ENCODE measurements at places on chromosomes 12 and 14. TPM values are rescaled to one million over a fixed set of nuclear protein-coding genes. Genes with fewer than 3 reads are reported as not detected.
A peak's percentile ranks its signal among the peaks of the same experiment; 100 is the strongest.

DNA sequence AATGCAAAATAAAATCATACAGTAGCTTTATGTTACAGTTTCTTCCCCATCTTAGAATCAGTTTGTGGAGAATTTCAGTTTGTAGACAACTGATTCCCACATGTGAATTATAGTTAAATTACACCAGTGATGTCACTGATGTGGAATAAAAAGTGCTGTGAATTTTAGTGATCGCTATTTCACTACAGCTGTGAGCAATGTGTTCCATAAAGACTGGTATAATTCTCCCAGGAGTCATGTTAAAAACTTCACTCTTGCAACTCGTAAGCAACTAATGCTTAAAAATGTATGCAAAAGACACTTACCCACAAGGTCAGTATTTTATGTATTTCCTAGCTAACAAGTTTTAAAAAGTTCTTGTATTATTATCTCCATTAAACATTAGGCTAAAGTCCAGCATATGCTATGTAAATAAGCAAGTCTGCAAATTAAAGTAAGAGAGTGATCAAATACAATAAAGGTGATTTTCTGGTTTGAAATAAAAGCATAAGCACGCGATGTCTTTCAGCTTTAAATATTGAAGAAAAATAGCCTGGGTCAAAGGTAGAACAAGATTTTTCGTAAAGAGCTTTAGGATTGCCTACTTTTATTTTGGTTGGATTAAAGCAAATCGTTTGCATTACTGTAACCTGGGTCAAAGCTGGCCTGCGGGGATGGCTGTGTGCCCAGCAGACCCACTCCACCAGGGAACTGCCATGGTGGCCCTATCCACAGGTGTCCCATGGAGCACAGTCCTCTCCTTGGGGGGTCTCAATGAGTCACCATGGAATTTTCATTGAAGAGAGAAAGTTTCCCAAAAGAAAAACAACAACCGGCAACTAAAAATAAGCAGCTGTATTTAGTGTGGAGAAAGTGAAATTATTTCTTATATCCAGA is 12.7 kb upstream of the LRIG3 start:
- DNase-seq: no peak

- no peak for DNase-seq
Measured at GRCh38 chr12:54160089-54160488, 28.7 kb downstream of the SMUG1 start.

Gene AVPR1A
- total RNA-seq: 0.22 TPM

GRCh38 chr14:103220134-103220981 is 97.1 kb downstream of the TNFAIP2 start:
- DNase-seq: peak; percentile 45

Gene SLC38A1
- 216 TPM for total RNA-seq

DNA sequence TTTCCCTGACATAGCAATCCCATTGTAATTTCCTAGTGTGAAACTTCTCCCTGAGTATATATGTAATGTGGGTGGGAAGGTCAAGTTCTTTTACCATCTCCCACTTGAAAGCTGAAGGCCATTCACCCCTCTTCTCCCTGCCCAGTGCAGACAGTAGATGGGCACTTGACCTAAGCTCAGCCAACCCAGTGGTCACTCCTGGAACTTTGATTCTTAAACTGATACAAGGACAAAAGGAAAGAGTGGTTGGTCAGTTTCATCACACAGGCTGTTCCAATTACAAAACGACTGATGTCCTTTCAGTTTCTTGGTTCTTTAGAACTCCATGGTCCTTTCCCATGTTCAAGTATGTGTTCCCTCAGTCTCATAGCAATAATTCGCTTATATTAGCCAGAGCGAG is 8.4 kb upstream of the APOLD1 start:
- no peak for DNase-seq

Gene CEP170B
- total RNA-seq: 28.8 TPM

DNA sequence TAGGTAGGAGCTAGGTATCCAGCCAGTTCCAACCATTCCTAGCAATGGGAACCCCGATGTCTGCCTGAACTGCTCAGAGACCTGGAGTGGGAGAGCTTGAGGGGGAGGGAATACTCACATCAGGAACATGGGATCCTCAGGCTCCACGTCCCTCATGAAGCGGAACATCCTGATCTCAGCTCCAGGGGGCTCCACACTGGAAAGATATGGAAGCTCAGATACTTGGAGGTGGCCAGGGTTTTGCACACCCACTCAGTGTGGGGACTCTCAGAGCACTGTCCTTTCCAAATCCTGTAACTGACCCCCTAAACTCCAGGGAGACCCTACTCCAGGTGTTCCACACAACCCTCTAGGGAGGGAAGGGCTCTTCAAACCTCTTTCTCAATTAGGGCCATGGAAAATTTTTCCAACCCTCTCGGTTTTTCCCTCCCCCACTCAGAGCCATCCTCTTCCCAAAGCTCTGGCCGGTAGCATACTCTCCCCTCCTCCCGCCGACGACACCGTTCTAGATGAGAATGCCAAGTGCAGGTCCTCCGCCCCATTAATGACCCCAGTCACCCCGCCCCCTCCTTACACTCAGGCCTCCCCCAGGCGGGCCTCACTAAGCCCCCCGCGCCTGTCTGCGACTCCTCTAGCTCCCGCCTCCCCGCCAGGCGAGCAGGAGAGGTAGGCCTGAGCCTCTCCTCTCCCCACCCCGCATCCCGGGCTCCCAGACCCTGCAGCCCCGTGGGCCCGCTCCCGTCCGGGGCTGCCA is 597 bp downstream of the MLF2 start:
- DNase-seq: peak; percentile 68

Gene NRXN3
- total RNA-seq: 1.5 TPM

GRCh38 chr12:6830286-6830890 is 2.2 kb downstream of the P3H3 start:
- DNase-seq: no peak

Gene PLXNC1
- 1.2 TPM for total RNA-seq

DNA sequence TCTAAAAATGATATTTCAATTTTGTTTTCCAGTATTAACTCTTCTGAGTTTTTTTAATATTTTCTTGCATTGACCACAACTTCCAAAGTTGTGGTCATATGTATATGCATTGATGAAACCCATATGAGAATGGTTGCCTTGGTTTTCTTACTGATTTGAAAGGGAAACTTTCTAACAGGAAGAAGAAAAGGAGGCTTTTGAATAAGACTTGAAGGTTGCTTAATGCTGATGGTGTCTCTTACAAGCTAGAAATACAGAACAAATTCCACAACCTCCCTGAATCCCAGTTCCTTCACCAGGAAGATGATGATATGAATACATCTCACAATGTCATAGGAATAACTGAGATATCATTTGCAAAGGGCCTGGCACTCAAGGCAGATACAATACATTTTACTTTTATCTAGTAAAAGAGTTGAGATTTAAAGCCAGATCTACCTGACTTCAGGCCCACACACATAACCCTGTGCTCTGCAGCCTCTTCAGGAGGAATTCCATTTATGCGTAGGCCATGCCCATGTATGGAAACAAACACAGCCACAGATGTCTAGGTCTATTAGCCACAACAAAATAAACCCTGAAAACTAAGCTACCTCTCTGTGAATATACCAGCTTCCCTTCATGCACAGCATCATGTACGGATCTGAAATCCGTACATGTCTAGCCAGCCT is 165.4 kb upstream of the PLEKHG7 start:
- DNase-seq: no peak

Gene ABCC9
- not detected for total RNA-seq

Gene RNASE7
- not detected for total RNA-seq

Gene C12orf54
- not detected for total RNA-seq

- no peak for DNase-seq
Measured at GRCh38 chr12:108043750-108044533, 85.1 kb upstream of the WSCD2 start.

GRCh38 chr14:52067873-52068614 is 815 bp downstream of the NID2 start:
- DNase-seq: peak; percentile 50

DNA sequence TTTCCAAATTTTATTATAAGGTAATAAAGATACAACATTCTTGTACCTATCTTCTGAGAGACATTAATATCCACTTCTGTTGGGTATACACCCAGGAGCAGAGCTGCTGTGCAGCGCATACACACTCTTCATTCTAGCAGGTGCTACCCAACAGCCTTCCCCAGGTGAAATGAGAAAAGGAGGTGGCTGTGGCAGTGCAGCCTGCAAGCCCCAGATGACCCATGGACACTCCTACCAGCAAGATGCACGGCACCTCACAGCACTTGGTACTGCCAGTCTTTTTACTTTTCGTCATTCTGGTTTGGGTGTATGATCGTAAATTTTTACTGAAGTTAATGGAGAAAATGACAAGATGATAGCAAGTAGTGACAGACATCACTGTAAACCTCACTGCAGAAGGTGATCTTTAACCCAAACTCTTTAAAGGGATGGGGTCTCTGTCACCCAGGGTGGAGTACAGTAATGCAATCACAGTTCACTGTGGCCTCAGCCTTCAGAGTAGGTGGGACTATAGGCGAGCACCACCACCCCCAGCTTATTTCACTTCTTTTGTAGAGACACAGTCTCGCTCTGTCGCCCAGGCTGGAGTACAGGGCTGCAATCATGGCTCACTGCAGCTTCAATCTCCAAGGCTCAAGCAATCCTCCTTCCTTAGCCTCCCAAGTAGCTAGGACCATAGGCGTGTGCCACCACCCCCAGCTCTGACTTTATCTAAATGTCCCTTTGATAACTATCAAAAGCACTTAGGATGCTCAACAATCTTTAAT is 26.5 kb downstream of the VPS37B start:
- DNase-seq: no peak

GRCh38 chr12:64522316-64522715 is 70.4 kb downstream of the TBK1 start:
- no peak for DNase-seq

DNA sequence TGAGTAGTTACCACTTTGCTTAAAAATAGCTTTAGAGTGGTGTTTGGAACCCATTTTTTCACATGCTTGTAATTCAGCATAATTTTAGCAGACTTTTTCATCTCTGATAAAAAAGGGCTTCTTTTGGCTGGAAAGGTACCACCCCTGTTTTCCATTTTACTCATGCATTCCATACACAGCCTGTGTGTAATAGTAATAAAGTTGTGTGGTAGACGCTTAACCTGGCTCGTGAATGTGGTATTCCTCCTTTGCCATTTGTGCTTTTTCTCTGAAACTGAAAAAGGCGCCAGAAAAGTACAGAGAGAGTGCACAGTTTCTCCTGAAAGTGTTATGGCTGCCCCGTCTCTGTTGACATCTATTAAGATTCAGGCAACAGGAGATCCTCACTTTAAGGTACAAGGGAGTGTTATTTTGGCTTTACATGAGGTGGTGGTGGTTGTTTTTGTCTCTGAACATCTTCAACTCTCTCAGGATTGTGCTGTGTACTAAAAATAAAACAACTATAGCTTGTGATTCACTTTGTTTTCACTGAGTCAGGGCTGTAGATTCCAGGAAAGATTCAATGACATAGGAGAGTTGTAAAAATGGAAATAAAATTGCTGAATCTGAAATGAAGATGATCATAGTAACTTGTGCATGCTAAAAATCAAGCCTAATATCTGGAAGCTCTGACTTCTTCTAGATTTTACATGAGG is 45.6 kb upstream of the MIS18BP1 start:
- DNase-seq: no peak

GRCh38 chr12:129310346-129310745 is 457.1 kb downstream of the GLT1D1 start:
- DNase-seq: no peak

Gene RERGL
- not detected for total RNA-seq

DNA sequence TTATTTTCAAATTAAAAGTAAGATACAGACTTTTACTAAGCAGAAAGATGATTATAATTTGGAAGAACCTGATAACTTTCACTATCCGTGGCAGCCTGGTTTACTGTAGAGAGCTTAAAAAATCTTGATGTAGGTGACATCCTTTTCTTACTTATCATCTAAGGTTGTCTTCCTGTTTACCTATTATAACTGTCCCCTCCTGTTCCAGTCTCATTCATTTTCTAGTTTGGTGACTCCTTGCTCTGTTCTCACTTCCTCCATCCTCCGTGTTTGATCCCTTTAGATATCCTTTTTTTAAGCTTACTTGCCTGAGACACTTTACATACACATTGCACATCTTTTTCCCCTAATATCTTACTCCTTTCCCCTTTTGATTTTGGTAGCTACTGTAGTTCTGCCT is 27.5 kb downstream of the CCDC91 start:
- no peak for DNase-seq

Gene TMCC3
- total RNA-seq: 0.87 TPM

DNA sequence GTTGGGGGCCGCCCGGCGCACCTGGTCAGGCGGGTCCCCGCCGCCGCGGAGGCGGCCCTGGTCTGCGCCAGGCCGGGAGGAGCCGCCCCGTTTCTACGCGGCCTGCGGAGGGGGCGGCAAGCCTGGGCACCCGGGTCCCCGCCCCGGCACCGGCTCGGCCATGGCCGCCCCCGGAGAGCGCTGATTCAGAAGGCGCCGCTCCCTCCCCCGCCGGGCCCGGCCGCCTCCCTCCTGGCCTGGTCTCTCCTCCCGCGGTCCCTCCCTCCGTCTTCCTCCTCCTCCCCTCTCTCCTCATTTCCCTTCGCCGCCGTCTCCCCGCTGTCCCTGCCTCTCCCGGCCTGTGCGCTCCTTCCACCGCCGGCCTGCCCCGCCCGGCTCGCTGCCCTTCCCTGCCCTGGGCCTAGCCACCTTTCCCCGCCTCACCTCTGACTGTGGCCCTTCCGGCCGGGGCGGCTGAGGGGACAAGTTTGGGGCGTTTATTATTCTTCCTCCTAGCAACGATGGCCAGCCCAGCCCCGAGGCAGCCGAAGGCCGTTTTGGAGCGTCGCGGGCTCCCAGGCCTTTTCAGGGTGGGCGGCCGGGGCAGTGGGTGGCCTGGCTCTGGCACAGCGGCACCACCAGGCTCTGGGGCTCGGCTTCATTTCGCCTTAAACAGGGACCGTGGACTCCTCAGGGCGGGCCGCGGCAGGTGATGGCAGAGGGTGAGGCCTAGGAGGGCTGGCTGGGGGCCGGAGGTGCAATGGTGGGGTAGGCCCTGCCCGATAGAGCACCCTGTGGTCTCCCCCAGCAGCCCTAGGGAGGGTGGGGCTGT is 768 bp downstream of the CEP170B start:
- peak; percentile 64 for DNase-seq

DNA sequence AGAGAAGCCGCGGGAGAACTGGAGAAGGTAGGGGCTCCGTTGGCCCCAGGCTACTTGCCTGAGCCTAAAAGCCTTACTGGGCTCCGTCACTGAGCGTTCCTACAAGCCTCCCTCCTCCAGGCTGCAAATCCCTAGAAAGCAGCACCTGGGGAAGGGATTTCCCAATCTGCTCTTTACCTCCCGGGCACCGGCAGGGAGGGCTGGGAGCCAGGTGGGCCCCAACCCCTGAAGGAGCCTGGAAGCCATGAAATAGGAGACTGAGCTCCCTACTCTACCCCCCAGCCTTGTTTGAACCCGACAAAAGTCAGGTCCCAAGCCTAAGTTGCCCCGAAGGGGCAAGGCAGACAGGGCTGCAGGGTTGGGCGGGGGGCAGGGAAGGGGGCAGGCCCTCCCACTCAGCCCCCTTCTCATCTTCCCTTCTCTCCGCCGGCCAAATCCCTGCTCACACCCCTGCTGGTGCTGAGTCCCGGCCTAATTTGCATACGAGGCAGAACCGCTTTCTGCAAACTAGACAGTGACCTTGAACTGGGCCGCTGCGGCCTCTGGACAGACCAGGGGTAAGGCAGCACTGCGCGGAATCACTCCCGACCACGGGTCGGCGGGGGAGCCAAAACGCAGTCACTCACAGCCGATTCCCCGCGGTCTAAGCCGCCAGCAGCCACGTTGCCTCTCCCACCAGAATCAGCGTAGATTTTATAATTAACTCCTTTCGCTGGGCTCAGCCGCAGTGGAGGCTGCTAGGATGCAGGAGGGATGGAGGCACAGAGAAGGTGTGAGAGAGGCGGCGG is 3.7 kb upstream of the HOXC12 start:
- no peak for DNase-seq
